RPMI7951 (cell line): ENCODE measurements at places on chromosomes 1 and 21. TPM values are rescaled to one million over a fixed set of nuclear protein-coding genes. Genes with fewer than 3 reads are reported as not detected.

KLF17 gene
- 0.68 and 1.2 TPM in 2 replicates for total RNA-seq

ZNF683 gene
- not detected in 2 replicates for total RNA-seq

GRCh38 chr1:169989246-169989645 lies 85.2 kb downstream of the KIFAP3 start:
- no peak for DNase-seq

DNA sequence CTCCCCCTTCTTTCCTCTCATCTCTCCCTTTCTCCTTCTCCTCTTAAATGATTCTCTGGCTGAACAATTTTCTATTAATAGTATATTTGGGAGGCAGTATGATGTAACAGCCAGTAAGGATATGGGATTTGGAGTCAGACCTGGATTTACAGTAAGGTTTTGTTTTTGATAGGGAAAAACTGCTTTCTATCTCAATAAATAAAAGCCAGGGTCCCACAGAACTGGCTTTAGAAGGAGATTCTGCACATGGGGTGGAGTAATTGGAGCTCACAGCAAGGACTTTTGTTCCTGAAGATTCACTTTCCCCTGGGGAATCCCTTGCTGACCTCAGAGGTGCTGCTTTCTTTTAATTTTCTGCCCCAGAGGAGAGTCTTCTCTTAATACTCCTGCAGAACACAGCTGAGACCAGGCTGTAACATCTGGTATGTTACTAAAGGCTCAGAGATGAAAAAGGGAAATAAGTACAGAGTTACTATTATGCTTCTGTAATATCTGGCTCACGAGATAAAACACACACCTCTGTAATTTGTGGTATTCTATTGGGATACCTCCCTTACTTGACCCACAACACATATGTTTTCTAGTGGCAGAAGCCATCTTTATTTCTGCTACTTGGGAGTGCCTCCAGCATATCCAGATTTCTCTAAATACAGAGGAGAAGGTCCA lies 13.4 kb downstream of the EPB41 start:
- peak; percentile 3 for DNase-seq
